Inflammatory macrophage treated with lipopolysaccharide for 1 hour (primary cell): ENCODE measurements at places on chromosomes 12 and 14.

- DNase-seq, result peak; percentile 78
These were observed 18.7 kb downstream of the HVCN1 start for GRCh38 chr12:110670161-110670701.

DNA sequence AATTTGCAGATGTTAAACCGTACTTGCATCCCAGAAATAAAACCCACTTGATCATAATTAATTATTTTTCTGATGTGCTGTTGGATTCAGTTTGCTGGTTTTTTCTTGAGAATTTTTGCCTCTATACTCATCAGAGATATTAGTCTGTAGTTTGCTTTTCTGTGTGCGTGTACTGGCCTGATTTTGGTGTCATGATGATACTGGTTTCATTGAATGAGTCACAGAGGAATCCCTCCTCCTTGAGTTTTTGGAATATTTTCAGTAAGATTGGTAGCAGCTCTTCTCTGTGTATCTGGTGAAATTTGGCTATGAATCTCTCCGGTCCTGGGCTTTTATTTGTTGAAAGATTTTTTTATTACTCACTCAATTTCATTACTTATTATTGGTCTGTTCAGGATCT lies 100.4 kb upstream of the PMCH start:
- DNase-seq, result no peak

GRCh38 chr14:85539510-85539909 lies 9.6 kb downstream of the FLRT2 start:
- DNase-seq, result no peak

- no peak for DNase-seq
These were observed 70.1 kb downstream of the SRRM4 start for GRCh38 chr12:119051474-119051873.
